Keratinocyte (primary cell): ENCODE measurements at places on chromosomes 7 and 10. TPM values are rescaled to one million over a fixed set of nuclear protein-coding genes. Genes with fewer than 3 reads are reported as not detected.

DNA sequence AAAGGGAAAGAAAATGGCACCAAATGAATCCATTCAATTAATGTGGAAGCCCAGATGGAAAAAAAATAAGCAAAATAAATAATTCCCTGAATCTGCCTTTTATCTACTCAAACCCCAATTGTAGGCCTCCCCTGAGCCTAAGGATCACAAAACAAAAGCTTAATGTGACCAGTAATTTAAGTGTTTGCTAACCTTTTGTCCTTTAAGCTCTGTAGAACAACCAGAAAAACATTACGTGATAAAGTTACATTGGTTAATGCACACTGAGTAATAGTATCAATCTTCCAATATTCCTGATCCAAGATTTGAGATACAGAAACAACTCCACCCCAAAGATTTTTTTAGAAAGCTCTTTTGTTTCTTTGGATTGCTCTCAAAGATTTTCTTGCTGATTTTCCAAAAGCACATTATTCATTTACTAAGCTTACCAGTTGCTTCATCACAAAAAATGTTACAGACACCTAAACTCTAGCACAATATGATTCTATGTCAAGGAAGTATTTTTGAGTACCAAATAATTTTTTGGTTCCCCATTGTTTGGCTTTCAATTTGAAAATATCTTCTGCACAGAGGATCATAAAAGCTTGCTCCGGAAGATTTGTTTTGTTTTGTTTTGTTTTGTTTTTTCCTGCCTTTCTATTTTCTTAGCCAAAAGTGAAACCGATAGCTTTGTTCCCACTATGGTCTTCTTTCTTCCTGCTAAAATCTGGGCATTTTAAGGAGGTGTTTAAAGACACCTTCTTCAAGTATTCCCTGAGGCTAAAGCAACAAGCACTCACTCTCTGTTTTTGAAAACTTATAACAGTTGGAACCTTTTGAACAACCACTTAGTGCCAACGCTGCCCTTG is 54.2 kb downstream of the TRIL start:
- no peak for DNase-seq

MSMB gene
- not detected in 3 replicates for polyA plus RNA-seq

DNA sequence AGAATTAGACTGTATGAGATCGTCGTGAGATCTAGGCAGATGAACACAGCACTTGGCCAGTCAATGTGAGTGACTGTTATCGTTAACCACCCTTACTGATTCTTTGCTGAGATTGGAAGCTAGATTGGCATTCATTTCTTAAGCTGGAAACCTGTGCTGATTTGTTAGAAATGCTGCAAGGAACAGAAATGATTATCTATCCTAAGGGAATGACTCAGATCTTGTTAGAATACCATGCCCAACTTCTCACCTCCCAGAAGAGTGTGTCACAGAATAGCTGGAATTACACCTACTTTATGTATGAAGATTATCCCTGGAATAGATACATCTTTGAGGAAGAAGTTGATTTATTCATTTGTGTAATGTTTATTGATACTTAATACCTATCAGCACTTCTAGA is 275.2 kb downstream of the AUTS2 start:
- DNase-seq: no peak

VWA2 gene
- polyA plus RNA-seq: 0.35 to 0.49 TPM (median 0.41 TPM) in 3 replicates

DNA sequence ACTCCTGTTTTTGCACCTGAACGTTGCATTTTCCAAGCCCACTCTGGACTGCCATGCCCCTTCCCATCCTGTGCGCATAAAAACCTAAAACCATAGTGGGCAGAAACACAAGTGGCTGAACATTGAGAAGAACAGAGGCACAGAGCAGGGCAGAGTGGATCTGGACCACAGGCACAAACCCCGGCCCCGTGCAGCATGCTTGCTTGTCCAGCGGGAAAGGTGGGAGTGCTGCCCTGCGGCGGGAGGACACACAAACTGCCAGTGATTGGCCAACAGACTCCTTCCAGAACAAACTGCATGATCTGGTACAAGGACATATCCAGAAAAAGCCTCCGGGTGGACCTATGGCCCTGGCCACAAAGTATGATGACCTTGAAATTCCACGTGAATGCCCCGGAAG is 42.5 kb upstream of the ADARB2 start:
- no peak for DNase-seq

DNA sequence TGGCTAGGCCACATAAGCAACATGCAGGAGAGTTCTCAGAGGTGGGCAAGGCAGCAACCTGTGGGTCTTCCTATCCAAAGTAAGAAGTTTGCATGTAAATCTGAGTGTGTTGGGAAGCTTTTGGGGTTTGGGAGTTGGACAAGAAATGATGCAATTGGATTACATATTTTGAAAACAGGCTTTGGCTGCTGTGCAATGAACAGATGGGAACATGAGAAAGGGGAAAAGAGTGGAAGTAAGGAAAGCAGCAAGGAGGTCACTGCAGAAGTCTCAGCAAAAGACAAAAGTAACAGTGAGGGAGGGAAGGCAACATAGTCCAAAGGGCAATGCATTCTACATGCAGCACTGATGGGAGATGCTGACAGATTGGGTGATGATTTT is 61.1 kb upstream of the C10orf90 start:
- DNase-seq: no peak
